ENCODE measurements at places on chromosomes 7 and 10.

DNA sequence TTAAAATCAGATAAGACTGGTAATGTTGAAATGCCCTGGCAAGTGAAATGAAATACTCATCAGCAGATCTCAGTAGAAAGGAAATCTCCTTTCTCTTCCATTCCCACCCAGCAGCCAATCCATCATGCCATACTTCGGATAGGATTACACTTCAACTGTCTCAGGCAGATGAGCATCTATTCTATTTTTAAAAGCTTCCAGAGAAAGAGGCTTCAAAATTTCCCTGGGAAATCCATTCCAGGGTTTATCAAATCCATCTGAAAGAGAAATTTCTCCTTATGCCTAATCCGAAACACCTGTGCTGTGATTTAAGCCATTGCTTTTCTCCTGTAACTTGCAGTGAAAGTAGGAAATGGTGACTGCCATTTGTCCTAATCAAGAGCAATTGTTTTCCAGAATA lies 60.4 kb upstream of the RAPGEF5 start:
- DNase-seq = no peak

- no peak for DNase-seq
These were observed 31.7 kb downstream of the TRIM24 start for GRCh38 chr7:138491612-138492386.

GRCh38 chr7:124597509-124597908 lies 168.1 kb downstream of the GPR37 start:
- DNase-seq = no peak

- DNase-seq = no peak
These were observed 45.5 kb downstream of the JAKMIP3 start for GRCh38 chr10:132111121-132111731.

- no peak for DNase-seq
These were observed 561.3 kb downstream of the PHTF2 start for GRCh38 chr7:78359836-78360235.

GRCh38 chr10:30036811-30037210 lies 22.6 kb downstream of the JCAD start:
- no peak for DNase-seq

DNA sequence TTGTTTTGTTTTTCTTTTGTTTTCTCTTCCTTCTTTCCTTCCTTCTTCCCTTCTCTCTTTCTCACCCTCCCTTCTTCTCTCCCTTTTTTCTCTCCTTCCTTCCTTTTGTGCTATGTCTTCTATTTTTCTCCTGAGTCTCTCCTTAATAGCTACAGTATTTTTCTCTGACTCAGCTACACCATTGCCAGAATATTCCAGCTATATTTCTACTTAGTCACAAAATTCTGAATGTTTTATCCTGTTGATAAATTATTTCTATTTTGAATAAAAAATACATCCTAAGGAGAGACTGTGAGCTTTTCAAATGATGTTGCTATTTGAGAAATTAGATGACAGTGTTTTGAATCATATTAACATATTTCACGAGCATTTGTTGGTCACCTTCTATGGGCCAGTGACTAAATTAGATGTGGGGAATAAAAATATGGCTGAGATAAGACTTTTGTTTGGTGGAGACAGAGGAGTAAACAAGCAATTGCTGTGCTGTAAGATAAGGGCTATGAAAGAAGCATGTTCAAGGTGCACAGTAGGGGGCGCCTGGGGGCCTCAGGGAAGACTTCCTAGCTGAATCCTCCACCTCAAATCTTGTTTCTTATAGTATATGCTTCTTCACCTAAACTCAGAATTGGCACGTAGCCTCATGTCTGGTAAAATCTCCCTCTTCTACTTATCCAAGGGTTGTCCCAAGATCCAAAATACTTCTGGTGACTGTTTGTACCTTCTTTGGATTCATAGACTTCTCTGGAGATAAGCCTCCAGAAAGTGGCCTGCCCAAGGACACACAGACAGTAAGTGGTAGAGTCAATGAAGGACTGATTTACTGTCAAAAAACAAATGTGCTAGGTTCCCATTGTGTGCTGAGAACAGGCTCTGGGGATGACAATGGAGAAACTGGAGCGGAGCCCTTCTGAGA lies 115.5 kb upstream of the CREB5 start:
- peak; percentile 68 for DNase-seq
